ENCODE measurements at places on chromosomes 2 and 18.

DNA sequence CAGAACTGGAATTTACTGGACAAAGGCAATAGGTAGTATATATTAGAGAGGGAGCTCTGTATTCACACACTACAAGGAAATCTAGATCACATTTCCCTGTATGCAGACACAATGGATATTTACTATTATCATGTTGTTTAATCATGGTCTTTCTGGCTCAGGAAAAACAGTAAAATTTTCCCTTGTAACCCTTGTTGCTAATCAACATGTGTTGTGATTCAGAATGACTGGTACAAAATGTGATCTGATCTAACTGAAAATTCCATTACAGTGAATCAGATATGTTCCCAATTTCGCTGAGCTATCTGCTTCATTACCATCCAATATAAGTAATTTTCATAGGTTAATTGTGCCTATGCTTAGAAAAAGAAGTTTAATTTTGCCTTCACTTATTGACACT lies 1109.7 kb downstream of the LRP1B start:
- no peak for DNase-seq

GRCh38 chr2:179614121-179614520 lies 247.3 kb downstream of the ZNF385B start:
- no peak for DNase-seq

DNA sequence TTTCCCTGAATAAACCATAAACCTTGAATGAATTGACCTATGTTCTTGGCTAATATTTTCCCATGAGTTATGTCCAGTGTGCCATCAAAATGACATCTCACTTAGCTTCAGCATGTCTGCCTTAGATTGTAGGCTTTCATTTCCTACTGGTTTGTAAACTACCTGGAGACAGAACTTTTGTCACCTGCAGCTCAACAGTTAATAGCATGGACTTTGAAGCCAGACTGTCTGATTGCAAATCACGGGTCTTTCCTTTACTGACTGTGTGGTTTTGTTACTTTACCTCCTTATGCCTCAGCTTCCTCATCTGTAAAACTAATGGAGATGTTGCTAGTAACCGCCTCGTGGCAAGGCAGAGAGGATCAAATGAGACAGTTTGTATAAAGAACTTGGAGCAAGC lies 187.1 kb downstream of the SUCLG1 start:
- DNase-seq, result no peak

- DNase-seq, result no peak
Observed at GRCh38 chr2:38540580-38541286, 62.0 kb downstream of the HNRNPLL start.

GRCh38 chr2:228701506-228701905 lies 520.0 kb upstream of the SPHKAP start:
- DNase-seq, result no peak

DNA sequence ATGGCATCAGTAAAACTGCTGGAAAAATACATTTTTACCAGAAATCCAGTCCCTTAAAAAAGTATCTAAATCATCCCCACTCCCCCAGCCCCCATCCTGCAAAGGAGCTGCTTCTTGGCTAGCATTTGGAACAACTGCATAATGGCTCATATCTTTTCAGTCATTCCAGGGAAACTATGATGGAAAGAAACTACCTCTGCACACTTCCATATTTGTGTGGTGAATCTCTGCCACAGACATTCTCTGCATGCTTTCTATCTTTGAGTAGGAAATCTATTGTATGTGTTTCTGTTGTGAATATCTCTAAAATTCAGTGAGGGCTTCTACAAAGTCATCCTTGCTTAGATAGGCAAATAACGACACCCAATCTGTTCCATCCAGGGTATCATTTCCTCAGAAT lies 632.3 kb downstream of the LRP1B start:
- DNase-seq, result no peak

- no peak for DNase-seq
Observed at GRCh38 chr2:54062401-54062800, 53.0 kb upstream of the ACYP2 start.

- DNase-seq, result no peak
Observed at GRCh38 chr2:165637396-165637795, 156.7 kb downstream of the GALNT3 start.

DNA sequence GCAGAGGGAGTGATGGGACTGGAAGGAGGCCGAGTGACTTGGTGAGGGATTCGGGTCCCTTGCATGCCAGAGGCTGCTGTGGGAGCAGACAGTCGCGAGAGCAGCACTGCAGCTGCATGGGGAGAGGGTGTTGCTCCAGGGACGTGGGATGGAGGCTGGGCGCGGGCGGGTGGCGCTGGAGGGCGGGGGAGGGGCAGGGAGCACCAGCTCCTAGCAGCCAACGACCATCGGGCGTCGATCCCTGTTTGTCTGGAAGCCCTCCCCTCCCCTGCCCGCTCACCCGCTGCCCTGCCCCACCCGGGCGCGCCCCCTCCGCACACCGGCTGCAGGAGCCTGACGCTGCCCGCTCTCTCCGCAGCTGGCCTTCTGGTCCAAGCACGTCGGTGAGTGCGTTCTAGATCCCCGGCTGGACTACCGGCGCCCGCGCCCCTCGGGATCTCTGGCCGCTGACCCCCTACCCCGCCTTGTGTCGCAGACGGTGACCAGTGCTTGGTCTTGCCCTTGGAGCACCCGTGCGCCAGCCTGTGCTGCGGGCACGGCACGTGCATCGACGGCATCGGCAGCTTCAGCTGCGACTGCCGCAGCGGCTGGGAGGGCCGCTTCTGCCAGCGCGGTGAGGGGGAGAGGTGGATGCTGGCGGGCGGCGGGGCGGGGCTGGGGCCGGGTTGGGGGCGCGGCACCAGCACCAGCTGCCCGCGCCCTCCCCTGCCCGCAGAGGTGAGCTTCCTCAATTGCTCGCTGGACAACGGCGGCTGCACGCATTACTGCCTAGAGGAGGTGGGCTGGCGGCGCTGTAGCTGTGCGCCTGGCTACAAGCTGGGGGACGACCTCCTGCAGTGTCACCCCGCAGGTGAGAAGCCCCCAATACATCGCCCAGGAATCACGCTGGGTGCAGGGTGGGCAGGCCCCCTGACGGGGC lies 4.6 kb downstream of the PROC start:
- no peak for DNase-seq

DNA sequence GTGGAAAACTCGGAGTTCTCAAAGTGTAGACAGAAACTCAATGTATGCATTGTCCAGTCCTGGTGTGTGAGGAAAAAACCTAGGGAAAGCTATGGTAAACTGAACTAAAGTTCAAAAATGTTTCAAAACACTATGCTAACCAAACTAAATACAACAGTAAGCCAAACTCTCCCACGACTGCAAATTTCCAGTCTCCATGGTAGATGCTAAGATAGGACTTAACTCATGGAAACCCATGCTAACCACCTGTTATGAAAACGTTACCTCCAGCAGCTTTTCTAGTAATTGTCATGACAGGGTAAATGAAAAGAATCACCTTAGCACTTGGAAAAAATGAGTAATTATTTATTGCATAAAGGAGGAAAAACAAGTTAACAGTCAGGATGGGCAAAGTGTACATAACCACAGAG lies 135.7 kb upstream of the EPC2 start:
- no peak for DNase-seq

Measured in stimulated activated CD8-positive, alpha-beta memory T cell treated with anti-CD3 and anti-CD28 coated beads, Interleukin-7, amount 100 ng/mL, for 24 hours (primary cell).